ENCODE measurements at places on chromosomes 6 and 20.

DNA sequence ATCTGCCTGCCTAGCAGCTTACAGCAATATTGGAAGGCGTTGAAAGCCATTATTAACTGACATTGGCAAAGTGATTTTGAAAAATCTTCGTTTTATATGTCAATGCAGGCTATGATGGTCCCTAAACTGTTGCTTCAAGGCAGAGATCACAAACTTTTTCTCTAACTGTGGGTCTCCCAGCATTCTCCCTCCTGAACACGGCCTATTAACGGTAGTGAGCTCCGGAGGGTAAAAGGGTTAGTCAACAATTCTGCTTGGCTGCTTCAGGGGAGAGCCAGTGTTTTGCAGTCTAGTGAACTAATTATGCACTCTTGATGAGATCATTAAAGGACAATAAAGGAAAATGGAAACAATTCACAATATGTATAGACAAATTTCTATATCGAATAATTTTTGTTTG lies 261.8 kb upstream of the QKI start:
- no peak for DNase-seq

DNA sequence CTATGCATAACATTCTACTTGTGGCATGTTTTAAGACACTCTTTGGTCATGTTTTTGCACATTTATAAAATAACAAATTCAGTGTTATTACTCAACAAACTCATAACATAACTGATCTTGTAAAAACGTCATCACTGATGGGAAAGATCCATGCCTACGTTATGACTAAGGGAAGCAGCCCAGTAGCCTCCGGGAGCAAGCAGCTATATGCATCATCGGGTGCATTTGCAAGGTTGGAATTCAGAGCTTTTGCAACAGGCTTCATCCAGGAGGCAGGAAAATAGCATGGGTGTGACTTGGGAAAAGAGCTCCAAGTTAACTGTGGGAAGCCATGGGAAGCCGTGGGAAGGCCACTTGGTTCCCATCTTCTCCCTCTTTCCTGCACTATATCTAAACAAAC lies 271.6 kb upstream of the SGK1 start:
- DNase-seq = no peak

GRCh38 chr20:4875578-4876067 lies 125.7 kb downstream of the SLC23A2 start:
- DNase-seq = no peak

DNA sequence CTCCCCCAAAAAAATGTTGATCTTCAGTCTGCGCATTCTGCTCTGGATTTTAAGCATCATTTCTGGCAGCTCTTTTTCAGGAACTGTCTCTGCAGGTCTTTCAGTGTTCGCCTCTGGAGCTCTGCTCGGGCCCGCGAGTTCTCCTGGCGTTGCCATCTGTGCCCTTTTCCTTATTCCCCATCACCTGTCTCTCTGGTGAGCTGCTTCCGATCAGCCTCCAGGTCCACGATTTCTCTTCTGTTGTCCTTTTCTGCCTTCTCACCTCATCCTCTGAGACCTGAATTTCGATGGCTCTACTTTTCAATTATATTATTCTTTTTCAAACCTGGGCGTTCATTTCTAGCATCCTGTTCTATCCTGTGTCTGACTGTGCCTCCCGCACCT lies 590 bp upstream of the MAP1LC3A start:
- DNase-seq = no peak

- peak; percentile 78 for DNase-seq
Observed at GRCh38 chr6:151025076-151025475, 159.6 kb downstream of the MTHFD1L start.

DNA sequence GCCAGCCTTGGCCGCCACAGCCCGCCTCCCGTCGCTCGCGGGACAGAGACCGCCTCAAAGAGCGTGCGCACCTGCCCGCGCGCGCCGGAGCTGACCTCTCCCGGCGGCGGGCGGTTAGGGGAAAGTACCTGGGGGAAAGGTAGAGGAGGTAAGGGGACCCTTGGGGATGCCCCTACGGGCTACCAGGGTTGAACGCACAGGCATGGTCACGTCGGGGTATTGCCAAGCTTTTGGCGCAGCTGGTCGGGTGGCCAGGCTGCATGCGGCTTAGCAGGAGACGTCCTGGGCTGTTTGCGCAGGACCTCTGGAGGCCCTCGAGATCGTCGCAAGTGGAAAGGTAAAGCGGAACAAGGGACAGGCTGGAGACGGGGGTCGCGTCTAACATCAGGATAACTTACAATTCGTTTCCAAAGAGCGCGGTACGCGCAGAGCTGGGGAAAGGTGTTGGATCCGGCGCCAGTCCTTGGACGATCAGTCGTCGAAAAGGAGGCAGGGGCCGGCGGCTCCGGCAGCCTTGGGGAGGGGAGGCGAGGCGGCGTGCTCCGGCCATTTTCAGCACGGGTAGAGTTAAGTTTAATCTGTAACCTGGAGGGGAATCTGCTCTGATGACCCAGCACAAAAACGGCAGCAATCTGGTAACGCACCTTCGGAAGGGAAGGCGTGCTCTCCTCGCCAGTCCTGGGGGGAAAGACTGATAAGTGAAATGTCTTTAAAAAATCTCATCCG lies 9.0 kb downstream of the GNAS-AS1 start:
- no peak for DNase-seq

DNA sequence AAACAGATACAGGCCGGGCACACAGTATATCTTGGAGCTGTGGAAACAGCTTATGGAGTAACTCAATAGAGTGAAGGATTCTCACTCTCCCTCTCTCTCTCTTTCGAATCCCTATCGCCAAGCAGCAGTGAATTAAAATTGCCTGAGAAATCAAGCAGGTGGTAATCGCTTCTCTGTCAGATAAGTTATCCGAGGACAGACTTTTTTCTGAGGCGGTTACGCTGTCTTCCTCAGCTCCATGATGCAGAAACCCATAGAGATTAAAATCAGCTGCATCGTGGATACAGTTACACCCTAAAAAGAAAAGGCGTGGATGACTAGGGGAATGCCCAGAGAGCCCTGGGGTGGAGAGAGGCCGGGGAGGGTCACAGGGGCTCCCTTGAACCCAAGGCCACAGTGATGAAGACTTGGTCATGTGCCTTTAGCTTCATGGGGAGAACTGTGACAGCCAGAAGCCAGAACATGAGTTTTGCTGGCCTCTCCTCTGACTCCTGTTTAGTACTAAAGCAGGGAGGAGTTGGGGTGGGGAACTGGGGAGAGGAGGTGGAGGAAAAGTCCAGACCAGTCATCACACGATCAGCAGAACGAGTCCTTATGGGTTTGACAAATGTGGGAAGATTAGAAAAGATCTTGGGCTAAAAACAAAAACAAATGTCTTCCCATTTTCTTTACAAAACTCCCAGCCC lies 138.8 kb upstream of the JARID2 start:
- no peak for DNase-seq

DNA sequence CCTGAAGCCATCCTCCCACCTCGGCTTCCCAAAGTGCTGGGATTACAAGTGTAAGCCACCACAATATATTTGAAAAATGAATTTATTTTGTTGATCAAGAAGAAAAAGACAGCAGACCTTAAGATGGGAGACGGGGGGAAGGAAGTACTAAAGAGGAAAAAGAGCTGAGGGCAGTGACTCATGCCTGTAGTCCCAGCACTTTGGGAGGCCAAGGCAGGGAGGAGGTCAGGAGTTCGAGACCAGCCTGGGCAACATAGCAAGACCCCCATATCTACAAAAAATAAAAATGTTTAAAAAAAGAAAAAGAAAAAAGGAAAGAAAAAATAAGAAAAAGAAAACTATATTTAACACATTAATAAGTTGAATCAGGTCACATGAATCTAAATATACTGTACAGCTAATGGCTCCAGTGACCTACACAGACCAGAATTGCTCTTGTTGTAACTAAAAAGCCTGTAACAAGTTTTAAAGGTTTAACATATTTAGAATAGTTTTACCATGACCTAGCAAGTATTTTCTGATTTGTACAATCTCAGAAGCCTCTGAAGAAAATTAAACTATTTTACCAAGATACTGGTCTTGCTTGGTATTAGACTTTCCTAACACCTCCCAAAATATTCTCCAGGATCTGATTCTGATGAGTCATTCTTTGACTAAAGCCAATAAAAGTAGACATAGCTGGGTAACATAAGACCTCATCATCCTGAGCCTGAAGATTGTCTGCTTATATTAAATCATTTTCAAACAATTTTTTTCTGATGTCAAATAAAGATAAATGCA lies 4.3 kb upstream of the AKIRIN2 start:
- DNase-seq = no peak

DNA sequence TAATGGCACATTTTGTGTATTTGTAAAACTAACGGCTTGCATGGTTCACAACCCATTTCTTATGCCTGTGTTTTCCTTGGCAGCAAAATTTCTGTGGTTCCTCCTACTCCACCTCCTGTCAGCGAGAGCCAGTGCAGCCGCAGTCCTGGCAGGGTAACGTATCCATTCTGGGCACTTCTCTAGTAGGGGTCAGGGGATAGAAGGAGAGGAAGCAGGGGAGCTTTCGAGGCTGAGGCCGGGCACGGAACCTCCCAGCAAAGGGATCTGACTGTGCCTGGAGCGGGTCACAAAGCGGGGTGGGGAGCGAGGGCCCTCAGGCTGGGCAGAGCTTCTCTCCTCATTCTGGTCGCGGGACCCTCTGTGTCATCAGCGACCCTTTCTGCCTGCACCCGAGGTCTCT lies 58.4 kb downstream of the SYTL3 start:
- peak; percentile 76 for DNase-seq

- DNase-seq = no peak
Observed at GRCh38 chr6:133460101-133460500, 218.9 kb downstream of the EYA4 start.

All from Right ventricle myocardium inferior (tissue), 1 donor.